ENCODE measurements at places on chromosomes 6 and 20.

- DNase-seq, result no peak
Measured at GRCh38 chr6:132021552-132022375, 70.6 kb upstream of the CCN2 start.

- no peak for DNase-seq
Measured at GRCh38 chr6:74439123-74439811, 743.3 kb downstream of the CD109 start.

DNA sequence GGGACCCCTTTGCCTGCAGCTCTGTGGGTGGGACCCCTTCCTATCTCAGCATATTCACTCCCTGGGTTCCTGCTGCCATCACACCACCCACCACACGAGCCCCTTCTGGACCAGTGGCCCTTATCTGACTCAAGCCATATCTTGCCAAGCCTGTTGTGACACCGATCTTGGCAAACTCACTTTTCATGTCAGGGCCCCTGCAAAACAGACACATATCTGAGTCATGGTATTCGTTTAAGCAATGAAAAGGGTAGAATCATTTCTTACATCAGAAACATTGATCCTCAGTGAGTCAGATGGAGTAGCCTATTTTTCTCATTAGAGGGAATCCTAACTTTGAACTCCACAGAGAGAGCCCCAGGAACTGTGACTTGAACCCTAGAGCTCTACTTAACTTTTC lies 10.6 kb downstream of the RAET1E start:
- no peak for DNase-seq

DNA sequence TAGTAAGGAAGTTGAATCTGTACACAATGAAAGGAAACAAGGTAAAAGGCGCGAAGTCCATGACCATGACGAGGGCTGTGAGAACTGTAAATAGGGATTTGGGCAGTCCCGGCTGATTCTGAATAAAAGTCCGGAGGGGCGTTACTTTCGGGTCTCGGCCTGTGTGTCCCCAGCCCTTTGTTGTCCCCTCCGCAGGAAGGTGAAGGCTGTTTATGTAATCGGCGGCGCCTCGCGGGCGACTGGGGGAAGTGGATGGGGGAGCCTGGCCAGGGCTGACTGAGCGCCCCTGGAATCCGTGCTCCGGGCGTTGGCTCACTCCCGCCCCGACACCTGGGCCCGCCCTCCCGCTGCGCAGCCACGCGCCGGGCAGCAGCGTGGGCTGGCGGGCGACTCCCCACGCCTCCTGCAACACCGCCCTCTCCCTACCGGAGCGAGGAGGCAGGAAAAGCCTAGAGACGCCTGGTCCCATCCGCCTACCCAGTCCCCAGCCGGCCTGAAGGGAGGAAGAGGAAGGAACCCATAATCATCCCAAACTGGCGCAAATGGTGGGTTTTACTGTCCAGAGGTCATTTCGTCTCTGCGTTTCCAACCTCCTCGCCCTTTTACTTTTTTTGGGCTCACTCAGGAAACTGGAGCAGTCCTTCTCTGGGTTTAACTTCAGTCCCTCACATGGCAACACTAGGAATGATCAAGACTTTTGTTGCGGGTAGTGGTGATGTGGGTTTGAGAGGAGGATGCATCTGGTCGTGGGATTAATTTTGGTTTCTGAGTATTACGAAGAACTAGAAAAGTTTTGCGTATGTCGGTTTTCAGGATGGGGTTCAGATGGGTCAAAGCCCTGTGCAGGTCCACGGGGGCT lies 12.1 kb downstream of the TRIM31 start:
- no peak for DNase-seq

DNA sequence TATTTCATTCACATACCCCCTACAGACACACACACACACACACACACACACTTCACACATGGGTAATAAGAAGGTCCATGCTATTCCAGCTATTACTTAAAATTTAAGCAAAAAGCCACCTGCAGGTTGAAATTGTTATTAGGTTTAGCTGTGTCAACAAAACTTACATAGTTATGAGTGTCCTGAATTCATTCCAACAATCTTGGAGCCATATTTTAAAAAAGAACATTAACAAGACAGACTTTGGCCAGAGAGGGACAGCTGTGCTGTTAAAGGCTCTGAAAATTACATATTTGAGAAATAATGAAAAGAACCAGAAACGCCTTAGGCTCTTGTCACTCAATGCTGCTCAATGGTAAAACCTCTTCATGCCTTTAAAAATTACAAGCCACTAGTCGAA lies 455.3 kb downstream of the EPM2A start:
- no peak for DNase-seq

- DNase-seq, result no peak
Measured at GRCh38 chr6:148518511-148519156, 176.0 kb downstream of the SASH1 start.

GRCh38 chr20:40390654-40391053 lies 298.4 kb downstream of the MAFB start:
- no peak for DNase-seq

DNA sequence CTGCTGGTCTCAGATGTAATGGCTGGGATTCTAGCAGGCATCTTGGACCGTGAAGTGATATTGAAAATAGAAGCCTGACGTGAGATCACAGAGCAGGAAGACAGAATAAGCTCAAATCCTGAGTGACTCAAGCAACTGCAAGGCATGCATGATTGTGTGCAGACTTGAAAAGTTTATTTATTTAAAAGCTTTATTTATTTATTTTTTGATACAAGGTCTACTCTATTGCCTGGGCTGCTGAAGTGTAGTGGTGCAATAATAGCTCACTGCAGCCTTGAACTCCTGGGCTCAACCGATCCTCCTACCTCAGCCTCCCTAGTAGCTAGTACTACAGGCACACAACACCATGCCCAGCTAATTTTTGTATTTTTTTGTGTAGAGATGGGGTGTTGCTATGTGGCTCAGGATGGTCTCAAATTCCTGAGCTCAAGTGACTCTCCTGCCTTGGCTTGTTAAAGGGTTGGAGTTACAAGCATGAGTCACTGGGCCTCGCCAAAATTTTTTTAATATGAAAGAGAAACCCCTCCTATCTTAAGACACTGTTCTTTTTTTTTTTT lies 40.1 kb upstream of the RNF144B start:
- no peak for DNase-seq

- DNase-seq, result no peak
Measured at GRCh38 chr6:68728159-68728979, 93.3 kb downstream of the ADGRB3 start.

DNA sequence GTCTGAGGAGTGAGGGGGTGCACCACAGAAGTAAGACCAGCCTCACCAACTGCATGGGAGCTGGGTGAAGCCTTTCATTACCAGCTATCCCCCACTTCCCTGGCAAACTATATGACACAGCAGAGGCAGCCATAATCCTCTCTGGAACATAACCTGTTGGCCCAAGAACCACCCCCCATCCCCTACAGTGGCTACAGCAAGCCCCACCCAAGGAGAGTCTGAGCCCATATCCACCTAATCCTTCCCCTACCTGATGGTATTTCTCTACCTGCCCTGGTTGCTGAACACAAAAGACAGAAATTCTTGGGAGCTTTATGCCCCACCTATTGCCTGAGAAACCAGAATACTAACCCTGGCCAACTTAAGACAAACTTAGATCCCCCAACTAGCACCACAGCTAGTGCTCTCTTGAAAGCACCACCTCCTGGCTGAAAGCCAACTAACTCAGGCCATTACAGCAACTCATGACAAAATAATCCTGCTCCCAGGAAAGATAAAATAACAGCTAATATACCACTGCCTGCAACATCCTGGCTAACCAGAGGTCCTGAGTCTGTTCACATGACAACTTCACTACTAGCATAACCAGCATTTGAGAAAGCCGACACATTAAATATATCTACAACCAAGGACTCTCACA lies 11.2 kb downstream of the RNGTT start:
- no peak for DNase-seq

DNA sequence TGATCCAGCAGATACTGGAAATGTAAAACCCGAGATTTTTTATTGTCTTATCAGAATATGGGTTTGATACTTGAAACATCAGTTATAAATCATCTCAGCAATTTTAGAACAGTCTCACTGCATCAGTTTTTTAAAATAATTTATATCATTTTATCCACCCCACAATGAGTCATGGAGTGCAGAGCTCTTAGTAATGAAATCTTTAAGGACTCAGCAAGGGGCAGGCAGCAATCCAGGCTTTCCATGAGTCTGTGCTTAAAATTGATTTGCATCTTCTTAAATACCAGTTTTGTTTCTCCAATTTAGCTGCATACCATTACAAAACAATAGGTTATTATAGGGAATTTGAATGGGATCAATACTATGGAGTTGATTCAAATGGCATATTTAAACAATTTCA lies 832.3 kb downstream of the C6orf118 start:
- DNase-seq, result no peak

DNA sequence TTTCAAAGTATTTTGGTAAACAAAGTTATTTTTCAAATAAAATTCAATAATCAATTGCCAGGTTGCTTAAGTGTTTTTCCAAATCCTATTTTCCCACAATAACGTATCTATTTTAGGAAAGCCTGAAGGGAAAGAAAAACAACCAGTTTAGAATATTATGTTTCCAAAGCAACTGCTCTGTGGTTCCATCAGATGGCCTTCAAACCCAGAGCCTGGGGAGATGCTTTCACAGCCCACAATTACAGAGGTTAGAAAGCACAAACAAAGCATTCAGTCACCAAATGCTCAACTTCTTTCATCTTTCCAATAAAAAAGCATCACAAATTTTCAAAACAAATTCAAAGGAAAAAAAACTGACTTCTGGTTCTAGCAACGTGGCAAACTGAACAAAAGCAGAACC lies 66.0 kb downstream of the ELOVL5 start:
- DNase-seq, result no peak

DNA sequence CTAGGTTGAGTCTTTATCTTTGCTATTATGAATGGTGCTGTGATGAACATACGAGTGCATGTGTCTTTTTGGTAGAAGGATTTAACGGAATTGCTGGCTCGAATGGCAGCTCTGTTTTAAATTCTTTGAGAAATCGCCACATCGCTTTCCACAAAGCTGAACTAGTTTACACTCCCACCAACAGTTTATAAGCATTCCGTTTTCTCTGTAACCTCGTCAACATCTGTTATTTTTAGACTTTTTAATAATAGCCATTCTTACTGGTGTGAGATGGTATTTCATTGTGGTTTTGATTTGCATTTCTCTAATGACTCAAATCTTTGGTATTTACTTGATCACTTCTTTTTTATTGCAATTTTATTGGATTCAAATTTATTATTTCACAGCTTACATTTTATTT lies 117.4 kb upstream of the HDGFL1 start:
- no peak for DNase-seq

Data from CD4-positive, alpha-beta T cell treated with Interferon gamma for 1 hour (primary cell).